ENCODE measurements at places on chromosomes 13 and 19. TPM values are rescaled to one million over a fixed set of nuclear protein-coding genes. Genes with fewer than 3 reads are reported as not detected.

The GTF2F1 gene
- total RNA-seq: 31.4 TPM

DNA sequence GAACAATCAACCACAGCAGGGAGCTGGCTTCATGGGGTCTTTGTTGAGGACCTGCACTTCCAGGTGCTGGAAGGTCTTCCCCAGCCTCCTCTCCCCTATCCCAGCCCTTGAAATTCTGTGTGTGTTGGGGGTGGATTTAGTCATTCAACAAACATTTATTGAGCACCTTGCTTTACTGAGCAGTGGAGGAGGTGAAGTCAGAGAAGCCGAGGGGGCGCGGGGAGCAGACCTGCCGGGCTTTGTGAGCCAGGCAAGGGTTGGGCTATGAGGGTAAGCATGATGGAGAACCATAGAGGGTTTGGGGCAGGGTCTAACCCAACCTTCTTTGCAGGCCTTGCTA lies 3.5 kb upstream of the C19orf85 start:
- H3K27me3 ChIP-seq: no peaks in the 10 kb centered on the region
- H3K4me3 ChIP-seq: no peak overlapping the region
- DNase-seq: no peak
- no peaks in the 10 kb centered on the region for H3K4me1 ChIP-seq
- H3K27ac ChIP-seq: no peak overlapping the region

DNA sequence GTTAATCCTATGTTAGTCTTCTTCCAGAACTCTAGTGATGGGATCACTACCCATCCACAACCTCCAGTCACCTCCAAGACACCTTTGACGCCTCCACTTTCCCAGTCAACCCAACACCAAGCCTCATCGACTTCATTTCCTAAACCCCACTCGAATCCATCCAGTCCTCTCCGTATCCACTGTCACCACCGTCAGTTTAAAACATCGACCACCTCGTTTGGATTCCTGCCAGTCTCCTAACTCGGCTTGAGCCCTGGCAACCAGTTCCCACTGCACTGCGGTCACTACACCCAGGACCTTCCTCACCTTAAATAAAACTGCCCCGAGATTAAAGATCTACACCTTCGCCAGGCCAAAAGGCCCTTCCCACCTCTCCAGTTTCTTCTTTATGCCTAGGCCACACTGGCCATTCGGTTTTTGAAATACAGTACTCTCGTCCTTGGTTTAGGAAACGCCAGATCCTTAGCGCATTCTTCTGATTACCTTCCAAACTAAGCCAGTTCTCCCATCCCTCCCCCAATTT lies 1.2 kb downstream of the MTIF3 start:
- H3K36me3 ChIP-seq: no peaks in the 10 kb centered on the region
- H3K27me3 ChIP-seq: no peaks in the 10 kb centered on the region
- H3K4me3 ChIP-seq: peak overlapping the region; percentile 95
- DNase-seq: no peak
- peaks cover 33% of the 10 kb centered on the region for H3K4me1 ChIP-seq
- H3K27ac ChIP-seq: peak overlapping the region; percentile 99

DNA sequence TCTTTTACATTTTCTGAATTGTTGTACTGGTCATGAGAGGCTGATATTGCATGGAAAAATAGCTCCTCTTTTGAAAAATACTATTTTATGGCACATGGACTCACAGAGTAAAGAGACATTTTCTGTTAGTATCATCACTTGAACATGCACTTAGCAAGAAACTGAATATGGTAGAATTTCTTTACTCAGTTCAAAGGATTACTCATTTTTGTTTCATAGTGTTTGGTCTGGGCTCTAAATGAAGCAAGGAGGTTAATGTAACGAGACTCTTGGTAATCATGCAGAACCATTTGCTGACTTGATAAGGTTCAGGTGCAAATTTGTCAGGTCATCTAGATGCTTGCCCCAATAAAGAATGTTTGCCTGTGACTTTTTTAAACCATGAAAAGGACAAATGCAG lies 63.2 kb downstream of the GPC6 start:
- H3K4me3 ChIP-seq: no peak overlapping the region
- H3K27ac ChIP-seq: no peak overlapping the region
- H3K4me1 ChIP-seq: no peaks in the 10 kb centered on the region
- H3K27me3 ChIP-seq: no peaks in the 10 kb centered on the region
- no peaks in the 10 kb centered on the region for H3K36me3 ChIP-seq

The IL11 gene
- 1.3 TPM for total RNA-seq

- no peaks in the 10 kb centered on the region for H3K36me3 ChIP-seq
- H3K4me3 ChIP-seq: no peak overlapping the region
- no peak for DNase-seq
- H3K27ac ChIP-seq: no peak overlapping the region
Observed at GRCh38 chr13:39363382-39363772, 239.6 kb downstream of the LHFPL6 start.

- peaks cover 3% of the 10 kb centered on the region for H3K27me3 ChIP-seq
- H3K4me1 ChIP-seq: peaks cover 40% of the 10 kb centered on the region
- H3K4me3 ChIP-seq: peak within 1 kb of the TSS; percentile 90
- H3K27ac ChIP-seq: peak within 1 kb of the TSS; percentile 82
Observed at GRCh38 chr13:41456768-41457588, at the start of gene RGCC. TSS of gene RGCC (plus strand) at chr13:41457550. CDS start at chr13:41457708, 158 bp downstream.
